NCI-H2029 (cell line): ENCODE measurements at places on chromosomes 5 and 9.

- peak; percentile 49 for DNase-seq
Measured at GRCh38 chr9:81522716-81523551, 166.4 kb downstream of the TLE1 start.

DNA sequence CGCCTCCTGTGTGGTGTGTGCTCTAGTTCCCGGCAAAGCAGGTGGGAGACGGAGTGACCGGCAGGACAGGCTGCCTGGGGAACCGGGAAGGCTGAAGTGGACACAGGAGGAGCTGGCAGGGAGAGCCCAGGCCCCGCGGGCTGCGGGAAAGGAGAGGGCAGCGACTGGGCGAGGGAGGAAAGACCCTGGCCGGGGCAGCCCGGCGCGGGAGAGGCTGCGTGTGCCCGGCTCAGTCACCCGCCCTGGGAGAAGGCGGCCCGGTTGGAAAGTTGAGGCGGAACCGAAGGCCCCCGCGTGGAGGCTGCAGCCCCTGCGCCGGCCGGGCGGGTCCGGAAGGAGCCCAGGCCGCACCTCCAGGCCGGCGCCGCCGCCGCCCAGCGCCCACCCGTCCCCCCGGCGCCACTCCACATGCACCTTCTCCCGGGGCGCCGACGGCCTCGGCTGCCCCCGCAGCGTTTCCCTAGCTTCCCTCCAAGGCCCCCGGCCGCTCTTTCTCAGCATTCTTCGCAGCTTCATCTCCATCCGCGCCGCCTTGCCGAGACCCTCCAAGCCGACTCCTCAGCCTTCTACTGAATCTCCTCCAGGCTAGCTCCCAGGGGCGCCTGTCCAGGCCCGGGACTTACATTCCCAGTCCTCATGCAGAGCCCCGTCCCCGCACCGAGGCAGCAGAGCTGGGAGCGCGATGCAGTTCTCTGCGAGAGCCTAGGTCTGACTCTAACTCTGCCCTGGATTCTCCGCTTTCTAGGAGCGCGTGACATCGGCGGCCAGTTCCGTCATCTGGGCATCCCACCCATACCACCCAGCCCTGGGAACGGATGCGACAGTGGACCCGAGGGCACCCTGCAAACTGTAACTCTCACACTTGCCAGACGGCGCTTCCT is 152.0 kb downstream of the ERCC6L2 start:
- no peak for DNase-seq

GRCh38 chr5:38591523-38591849 is 35.0 kb upstream of the LIFR start:
- DNase-seq: no peak

GRCh38 chr5:128534726-128535125 is 3.3 kb downstream of the FBN2 start:
- no peak for DNase-seq

GRCh38 chr5:61328791-61329549 is 3.1 kb upstream of the ZSWIM6 start:
- DNase-seq: no peak

- no peak for DNase-seq
Measured at GRCh38 chr9:36174731-36175130, 5.5 kb downstream of the CCIN start.

GRCh38 chr5:15695215-15695731 is 195.3 kb downstream of the FBXL7 start:
- no peak for DNase-seq

DNA sequence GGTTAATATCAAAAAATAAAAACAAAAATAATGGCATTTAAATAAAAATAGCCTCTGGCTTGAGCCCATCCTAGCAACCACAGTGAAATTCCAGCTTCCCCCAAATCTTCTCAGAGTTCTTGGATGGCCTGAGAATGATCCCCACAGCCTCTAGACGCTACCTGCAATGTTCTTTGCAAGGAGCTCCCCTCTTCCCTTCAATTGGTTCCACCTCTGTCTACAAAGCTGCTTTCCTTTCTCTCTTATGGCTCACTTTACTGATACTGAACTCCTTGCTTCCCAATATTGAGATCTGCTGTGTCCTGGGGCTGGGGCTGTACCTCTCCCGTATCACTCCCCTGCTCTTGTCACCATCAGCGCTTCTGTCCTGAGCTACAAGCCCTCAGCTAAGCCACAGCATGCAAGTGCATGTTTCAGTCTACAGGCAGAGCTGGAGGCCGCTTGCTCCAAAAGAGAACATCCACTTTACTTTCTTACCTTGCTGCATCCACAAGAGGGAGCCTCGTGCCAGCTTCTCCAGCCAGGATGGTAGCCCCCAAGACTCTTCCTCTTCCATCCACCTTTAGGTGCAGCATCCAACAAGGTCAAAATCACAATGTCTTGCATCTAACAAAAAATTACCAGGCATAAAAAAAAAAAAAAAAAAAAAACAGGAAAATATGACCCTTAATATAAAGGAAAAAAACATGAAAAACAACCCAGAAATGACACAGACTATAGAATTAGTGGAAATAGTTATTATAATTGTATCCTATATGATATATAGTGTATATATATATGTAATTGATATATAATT is 57.4 kb upstream of the PRSS3 start:
- DNase-seq: peak; percentile 25

DNA sequence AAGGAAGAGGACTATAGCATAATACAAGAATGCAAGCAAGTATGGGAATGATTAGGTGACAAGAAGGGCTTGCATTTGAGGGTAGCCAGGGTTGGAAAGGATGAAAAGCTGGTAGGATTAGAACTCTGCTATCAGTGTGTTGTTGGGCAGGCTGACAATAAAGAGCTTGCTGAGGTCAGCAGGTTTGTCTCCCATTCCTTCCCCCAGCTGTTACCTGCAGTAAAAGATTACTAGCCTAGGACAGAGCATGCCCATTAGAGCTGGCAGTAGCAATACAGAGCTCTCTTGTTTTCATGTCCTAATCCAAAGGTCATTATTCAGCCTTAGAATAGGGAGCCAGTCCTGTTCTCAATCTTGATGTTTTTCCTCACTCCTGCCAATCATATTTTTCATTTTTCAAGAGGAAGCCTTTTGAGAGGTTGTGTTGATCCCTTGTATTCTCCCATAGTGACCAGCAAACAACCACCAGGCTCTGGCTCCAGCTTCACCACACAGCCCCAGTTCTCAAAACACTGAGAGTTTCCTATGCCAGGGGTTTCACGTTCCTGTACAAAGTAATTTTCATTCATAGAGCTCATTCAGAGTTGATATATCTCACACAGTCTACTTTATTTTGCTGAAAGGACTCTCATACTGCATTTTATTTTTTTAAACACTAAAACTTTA is 71.7 kb downstream of the OR2K2 start:
- DNase-seq: no peak

DNA sequence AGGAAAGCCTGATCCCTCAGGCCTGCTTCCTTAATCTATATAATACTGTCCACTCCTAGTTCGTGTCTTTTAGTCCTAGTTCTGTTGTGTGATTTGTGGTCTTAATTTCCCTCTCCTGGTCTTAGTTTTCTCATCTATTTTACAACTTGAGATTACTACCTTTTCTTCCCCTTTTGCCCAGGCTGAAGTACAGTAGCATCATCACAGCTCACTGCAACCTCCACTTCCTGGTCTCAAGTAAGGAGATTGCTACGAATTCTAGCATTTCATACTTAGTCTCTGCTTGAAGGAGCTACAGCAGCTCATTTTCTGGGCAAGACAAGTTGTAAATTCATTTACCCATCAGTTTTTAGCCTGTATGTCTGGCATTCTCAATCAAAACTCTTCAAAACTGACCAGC is 5.5 kb downstream of the TRIM32 start:
- DNase-seq: no peak

- peak; percentile 26 for DNase-seq
Measured at GRCh38 chr5:141814064-141814964, 63.9 kb downstream of the PCDH1 start.

- DNase-seq: no peak
Measured at GRCh38 chr9:16333691-16334090, 536.8 kb downstream of the BNC2 start.

DNA sequence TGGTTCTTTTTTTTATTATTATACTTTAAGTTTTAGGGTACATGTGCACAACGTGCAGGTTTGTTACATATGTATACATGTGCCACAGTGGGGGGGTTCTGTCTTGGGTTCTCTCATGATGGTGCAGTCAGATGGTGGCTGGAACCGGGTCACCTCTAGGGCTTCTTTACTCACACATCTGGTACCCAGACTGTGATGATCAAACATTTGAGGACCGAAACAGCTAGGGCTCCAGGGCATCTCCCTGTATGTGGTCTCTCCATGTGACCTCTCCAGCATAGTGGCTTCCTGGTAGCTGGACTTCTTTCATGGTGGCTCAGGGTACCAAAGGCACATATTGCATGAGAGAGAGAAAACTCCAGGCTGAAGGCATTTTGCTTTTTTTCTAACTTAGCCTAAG is 9.8 kb upstream of the CRHBP start:
- DNase-seq: no peak

- DNase-seq: no peak
Measured at GRCh38 chr9:125240649-125240999, 519 bp downstream of the HSPA5 start.

GRCh38 chr9:5817862-5818261 is 15.1 kb downstream of the ERMP1 start:
- DNase-seq: no peak

- DNase-seq: no peak
Measured at GRCh38 chr5:17219006-17219422, 1.6 kb downstream of the BASP1 start.

GRCh38 chr5:67814569-67815311 is 400.8 kb upstream of the PIK3R1 start:
- DNase-seq: no peak

GRCh38 chr5:53105611-53106300 is 3.8 kb downstream of the MOCS2 start:
- DNase-seq: no peak

GRCh38 chr5:160831801-160832200 is 20.2 kb downstream of the ATP10B start:
- no peak for DNase-seq

DNA sequence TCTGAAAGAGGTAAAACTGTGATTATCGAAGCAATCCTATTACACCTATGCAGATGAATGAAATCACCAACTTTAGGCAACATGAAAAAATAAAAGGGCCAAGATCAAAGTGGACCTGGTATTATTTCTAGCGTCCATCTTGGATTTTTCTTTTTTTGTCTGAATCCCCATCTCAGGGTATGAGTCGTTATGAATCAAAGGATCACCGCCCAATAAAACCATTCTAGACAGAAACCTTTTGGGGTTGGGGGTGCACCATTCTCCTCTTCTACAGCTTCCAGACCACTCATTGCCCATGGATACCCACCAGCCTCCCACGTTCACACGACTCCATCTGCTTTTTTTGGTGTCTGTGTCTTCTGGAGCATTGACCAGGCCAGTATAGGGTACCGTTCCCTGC is 33.4 kb downstream of the MAP1B start:
- DNase-seq: no peak
